ENCODE measurements at places on chromosomes 1 and 21.

GRCh38 chr1:231721436-231721835 lies 94.8 kb downstream of the DISC1 start:
- DNase-seq: no peak

GRCh38 chr1:1943834-1944570 lies 24.9 kb upstream of the TMEM52 start:
- DNase-seq: peak; percentile 66

DNA sequence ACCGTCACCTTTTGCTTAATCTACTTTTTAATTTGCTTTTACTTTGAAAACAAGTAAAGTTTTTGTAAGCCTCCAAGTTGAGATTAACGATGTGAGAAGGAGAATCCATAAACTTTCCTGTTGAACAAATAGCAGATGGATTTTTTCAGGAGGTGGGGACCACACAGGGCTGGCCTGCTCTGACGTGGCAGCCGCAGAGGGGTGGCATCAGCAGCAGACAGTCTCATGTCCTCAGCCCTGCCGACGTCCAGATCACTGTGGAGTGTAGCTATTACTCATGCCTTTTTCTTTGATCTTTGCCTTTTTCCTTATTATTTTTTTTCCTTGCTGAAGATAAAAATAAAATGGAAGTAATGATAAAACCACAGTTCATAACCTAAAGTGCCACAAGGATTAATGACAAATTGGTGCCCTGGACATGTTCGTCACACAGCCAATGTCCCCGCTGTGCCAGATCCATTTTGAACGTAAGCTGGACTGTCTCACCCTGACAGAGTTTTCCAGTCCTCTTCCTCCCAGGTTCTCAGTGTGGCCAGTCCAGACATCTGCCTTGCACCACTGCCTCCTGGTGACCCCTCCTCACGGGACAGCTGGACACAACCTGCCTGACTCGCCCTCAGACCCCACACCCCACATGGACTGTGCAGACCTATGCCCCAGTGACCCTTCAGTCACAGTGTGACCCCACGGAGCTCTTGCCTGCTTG lies 15.4 kb upstream of the ZBTB21 start:
- no peak for DNase-seq

DNA sequence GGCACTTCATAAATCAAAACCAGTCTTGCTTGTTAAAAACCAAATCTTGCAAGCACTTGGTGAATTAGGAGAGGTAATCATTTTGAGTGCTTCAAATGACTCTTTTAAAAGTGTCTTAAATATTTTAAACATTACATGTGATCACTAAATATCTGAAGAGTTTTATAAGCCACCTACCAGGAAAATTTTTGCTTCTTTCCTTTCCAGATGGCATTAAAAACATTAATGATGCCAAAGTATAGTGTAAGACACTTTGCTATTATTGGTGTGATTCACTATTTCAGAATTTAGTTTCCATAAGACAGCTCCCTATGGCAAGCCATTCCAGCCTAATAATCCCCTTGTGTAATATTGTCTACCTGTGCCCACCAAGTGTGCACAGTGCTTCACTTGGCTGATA lies 548.8 kb upstream of the ADAMTS5 start:
- no peak for DNase-seq

- DNase-seq: peak; percentile 63
Measured at GRCh38 chr1:173112129-173112528, 61.4 kb upstream of the TNFSF18 start.

- no peak for DNase-seq
Measured at GRCh38 chr1:200925831-200926230, 31.1 kb downstream of the INAVA start.

DNA sequence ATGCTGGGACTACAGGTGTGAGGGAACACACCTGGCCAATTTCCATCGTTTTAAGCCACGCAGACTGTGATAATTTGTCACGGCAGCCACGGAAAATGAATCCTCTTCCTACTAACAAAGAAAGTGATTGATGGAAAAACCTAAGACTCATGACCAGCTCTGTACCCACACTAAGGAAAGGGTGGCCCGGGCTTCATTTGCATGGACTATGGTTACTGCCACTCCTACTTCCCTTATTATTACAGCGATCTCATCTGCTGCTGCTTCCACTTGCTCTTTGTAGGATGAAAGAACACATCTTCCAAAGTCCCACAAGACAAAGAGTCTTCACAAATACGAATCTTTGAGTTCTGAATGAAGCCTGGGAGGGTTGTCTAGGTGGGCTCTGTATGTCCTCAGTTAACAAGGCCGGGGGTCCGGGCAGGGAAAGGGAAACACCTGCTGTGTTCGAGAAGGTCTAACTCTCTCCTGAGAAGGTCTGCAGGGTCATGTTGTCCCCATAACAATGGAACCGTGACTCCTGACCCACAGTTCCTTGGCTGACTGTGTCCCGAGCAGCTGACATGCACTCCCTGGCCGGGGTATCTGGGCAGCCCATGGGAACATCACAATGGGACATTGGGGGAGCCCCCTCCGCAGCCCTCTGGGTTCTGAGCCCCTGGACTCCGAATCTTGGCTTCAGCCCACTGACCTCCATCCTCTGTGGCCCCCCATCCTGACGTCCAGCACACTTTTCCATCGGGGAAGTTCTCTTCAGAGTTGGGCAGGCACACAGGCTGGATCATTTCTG lies 13.3 kb upstream of the TFF1 start:
- DNase-seq: peak; percentile 38

GRCh38 chr1:186678155-186678554 lies 2.1 kb downstream of the PTGS2 start:
- DNase-seq: no peak

DNA sequence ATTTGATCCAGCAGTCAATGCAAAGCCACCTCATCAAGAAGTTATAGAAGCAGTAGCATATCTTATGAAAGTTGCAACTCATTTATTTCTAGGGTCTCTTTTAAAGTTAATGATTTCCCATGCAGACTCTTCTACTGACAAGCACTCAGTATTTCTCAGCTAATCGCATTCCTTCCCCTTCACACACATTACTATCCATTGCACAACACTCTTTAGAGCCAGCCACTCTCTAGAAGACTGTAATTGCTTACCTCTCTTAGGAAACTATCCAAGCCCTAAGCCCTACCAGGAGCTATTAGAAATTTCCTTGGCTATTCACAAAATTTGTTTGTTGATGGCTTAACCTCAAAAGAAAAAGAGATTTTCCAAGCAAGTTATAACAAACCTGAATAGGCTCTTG lies 106.0 kb downstream of the ADAMTS1 start:
- no peak for DNase-seq

All from common myeloid progenitor, CD34-positive (primary cell).